Stimulated activated CD4-positive, alpha-beta T cell treated with anti-CD3 and anti-CD28 coated beads, Interleukin-4, amount 100 ng/mL, for 4 hours (primary cell): ENCODE measurements at places on chromosomes 3 and 15.

DNA sequence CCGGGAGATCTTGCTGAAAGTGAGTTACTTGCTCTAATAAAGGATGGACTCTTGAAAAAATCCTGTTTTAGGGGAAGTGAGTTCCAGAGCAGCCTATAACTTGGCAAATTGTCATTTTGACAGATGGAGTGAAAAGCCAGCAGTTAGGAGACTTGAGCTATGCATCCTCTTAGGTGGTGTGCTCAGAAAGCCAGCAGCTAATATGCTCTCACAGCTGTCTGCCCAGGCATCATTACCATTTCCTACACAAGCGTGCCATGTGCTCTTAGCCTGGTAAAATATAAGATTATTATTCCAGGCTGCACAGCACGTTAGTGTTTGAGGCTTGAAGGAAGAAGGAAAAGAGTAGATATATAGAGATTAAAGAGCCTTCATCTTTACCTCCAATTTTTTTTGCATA is 151.0 kb downstream of the CHL1 start:
- DNase-seq: no peak

DNA sequence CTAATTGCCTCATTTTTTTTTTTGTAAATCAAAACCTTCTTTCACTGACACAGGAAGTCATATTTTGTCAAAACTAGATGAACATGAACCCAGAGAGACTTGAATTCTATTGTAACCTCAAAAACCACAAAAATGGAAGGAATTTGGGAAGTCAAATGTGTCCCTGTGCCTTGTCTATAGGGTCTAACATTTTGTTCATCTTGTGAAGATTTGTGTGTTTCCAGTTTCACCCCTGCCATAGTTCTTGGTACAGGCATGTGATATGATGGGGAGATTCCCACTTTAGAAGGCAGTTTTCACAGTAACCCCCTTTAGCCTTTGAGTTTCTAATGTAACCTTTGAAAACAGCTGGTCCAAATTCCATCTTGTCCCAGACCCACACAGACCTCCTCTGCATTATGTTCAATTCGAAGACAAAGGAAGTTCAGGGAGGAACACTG is 318.5 kb upstream of the ADAMTS9 start:
- no peak for DNase-seq

- no peak for DNase-seq
Observed at GRCh38 chr15:42239528-42240182, 31.6 kb upstream of the VPS39 start.

DNA sequence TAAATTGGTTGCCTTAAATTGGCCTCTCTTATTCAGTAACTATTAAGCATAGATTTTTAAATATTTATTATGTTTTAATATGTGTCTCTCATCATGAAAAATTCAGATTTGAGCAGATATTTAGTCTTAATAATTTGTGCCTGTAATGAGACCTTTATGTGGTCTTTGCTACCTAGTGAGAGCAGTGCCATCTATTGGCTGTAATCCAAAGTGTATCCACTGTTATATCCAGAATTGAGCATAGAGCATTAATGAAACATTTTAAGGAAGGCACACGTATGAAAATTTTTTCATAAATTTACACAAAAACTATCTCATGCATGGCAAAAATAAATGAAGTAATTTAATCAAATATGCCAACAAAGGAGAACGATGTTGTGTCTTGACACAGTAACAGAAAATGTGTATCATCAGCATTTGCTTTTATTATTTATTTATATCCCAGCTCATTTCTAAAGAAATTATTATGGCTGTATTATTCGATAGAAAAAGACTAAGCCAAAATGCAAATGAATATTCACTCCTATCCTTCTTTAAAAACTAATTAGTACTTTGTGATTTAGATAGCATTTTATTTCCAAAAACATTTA is 203.5 kb downstream of the RSRC1 start:
- no peak for DNase-seq

GRCh38 chr3:101642441-101642840 is 34.5 kb downstream of the ZBTB11 start:
- no peak for DNase-seq

- no peak for DNase-seq
Observed at GRCh38 chr3:32194653-32195052, 43.8 kb upstream of the CMTM8 start.

GRCh38 chr3:187735383-187735782 is 9.9 kb downstream of the BCL6 start:
- no peak for DNase-seq

- no peak for DNase-seq
Observed at GRCh38 chr3:62597491-62597890, 224.1 kb upstream of the FEZF2 start.

DNA sequence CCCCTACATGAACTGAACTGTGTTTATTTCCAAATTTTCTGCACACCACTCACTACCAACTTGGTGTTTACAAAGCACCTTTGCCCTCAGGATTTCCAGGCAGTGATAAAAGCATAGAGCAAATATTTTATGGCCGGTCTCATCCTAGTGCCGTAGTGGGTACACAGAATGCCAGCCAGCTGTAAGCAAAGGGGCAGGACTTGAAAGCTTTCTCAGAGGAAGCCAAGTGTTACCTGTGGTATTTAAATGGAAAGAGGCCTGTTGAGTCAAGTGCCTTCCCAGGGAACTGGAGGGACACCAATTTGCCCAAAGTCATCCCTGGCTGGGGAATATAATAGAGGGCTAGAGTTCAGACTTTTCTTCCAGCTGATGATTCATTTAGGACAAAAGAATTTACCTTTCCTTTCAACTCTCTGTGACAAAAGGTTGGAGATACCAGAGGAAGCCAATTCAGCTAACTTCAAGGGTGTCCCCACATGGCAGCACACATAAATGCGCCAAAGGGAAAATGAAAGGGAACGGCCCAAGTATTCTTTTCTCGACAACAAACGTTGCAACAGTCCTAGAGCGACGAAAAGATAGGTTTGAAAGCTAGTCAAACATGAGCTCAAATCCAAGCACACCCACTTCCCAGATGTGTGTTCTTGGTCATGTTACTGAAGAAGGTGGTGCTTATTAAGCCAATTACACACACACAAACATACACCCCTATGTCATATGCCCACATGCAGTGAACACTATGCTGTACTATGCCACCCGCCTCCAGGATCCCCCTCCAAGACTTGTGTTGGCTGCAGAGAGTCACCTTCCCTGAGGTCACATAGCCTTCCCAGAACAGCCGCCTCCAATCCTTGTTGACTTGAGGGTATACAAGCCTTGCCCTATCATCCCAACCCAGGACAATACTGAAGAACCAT is 27.7 kb downstream of the MAGI1 start:
- no peak for DNase-seq

- no peak for DNase-seq
Observed at GRCh38 chr3:153688301-153689120, 432.7 kb upstream of the ARHGEF26 start.

- DNase-seq: no peak
Observed at GRCh38 chr3:111604119-111604518, 9.0 kb upstream of the ZBED2 start.

DNA sequence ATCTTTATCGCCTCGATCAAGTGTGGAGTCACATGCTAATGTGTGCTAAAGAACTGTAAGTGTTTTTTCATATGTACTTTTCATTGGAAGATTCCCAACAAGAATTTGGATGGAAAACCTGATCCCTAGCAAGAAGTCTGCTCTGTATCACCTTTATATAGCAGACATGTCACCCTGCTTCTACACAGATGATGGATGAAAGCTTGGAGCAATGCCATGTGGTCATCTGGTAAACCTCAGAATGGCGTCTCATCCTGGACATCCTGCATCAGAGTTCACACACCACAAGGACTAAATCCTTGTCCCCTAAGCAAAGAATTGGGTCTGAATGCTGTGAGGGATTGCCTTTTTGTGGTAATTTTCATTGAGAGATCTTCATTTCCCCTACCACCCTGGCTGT is 42.1 kb upstream of the CTDSPL start:
- no peak for DNase-seq

DNA sequence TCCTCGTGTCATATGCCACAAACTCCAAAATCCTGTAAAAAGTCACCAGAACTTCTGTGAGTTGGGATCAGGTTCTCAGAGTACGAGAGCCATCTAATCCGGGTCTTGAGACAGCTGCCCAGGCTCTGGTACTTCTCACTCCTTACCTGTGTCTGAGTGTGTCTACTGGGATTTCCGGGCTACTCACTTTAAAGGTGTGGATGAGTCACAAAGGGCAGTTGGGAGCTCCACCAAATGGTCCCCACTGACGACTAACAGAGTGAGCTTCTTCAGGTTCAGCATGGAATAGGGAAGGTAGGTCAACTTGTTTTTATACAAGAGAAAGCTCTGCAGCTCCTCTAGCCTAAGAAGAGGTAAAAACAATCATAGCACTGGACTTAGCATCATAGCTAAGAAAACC is 29.5 kb downstream of the RTP3 start:
- no peak for DNase-seq

GRCh38 chr3:173430576-173430975 is 33.0 kb downstream of the NLGN1 start:
- no peak for DNase-seq

DNA sequence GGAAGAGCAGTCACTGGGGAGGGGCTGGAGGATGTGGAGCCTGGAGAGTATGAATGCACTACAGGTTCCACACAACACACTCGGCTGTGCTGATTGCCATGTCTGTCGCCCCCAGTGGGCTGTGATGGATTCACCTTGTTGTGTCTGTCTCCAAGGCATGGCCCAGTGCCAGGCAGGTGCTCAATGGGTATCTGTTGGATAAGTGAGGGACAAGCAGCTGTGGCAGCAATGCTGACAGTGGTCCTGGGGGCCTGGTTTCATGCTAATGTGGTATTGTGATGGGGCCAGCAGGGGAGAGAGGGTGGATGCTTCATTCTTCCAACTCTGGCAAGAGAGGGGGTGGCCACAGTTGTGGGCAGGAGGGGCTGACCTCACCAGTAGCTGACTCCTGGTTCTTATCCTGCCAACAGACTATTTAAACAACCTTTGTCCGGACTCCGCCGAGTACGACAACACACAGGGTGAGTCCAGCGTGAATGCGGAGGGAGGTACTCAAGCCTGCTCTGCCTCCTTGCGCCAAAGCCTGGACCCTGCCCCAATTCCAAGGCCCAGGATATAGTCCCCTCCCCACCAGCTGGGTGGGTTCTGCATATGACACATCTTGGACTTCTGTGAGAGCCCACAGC is 47.3 kb upstream of the NR2C2 start:
- no peak for DNase-seq

DNA sequence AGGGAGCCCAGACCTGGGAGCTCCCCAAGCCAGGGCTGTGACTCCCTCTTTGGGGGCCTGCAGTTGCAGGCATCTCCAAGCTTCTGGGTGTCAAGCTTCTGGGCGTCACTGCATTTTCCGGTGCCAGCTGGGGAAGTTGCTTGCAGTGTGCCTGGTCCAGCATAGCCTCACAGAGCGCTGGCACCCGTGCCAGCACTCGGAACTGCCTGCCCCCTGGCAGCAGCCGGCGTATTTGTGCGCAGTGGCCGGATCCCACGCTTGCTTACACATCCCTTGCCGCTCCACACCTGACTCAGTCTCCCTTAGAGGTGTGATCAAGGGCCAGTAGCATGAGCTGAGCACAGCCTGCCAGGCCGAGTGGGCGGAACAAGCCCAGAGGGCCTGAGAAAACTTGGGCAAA is 37.0 kb downstream of the COMMD2 start:
- DNase-seq: no peak

DNA sequence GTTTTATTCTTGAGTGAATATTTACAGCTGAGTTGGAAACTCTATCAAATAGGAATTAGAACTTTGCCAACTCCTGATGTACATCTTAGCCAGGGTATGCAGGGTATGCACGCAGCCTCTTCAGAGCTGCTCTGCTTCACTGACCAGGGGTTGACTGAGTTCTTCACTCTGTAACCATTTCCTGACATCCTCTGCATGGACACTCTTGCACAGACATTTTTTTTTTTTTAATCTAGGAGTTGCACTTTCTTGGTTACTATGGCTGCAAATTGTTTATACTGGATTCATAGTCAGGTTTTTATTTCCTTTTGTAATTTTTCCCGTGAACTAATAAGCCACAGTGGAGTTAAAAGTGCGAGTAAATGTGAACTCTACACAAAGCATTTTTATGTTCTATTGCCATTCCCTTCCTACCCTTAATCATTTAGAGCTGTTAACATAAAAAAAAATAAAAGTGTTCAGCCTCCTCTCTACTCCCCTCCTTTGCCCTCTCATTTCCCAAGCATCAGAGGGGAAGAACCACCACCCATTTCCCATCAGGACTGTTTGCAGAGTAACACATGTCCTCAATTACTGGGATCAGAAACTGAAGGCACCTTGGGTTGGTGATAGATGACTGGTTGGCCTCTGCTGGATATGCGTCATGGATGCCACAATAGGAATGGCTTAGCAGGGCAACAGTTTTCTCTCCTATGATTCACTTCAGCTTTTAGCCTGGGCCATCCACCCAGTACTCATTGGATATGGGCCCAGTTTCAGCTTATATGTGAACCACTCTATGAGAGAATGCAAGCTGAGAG is 54.0 kb downstream of the DUT start:
- DNase-seq: no peak

- peak; percentile 42 for DNase-seq
Observed at GRCh38 chr15:42921342-42921731, 759 bp upstream of the TTBK2 start.

DNA sequence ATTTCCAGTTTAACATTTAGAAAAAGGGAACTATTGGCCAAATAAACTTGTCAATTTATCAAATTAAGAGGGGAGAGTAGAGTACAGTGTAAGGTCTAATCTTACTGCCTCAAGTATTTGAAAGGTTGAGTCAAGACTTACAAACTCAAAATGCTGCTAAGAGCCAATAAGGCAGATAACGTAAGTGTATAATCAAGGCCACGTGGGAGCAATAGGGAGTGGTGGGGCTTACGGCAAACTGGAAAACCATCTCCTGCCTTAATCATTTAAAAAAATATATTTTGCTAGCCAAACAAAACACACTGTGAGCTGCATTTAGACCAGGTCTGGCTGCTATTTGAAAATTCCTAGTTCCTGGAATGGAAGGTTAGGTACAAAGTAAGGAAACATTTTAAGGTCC is 107.3 kb upstream of the FRMD4B start:
- no peak for DNase-seq

GRCh38 chr3:69568458-69568857 is 170.8 kb upstream of the MITF start:
- DNase-seq: no peak

DNA sequence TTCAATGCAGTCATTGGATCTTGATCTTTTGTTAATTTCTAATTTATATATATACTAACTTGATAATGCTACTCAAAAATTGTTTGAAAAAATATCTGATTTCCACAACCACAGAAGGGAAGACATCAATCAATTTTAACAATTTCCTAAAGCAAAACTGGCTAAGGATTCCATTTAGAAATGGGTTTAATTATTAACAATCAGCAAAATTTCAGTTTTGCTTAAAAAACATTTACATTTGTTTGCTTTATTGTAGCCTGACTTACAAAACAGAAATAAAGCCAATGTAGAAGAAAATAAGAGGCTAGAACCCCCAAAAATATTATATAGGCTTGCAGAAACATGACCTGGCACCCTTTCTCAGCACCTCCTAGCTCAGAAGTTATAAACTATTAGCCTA is 74.9 kb downstream of the LRRFIP2 start:
- DNase-seq: no peak
